Renal cortex interstitium (tissue), 15 donors: ENCODE measurements at places on chromosomes 11 and 22. TPM values are rescaled to one million over a fixed set of nuclear protein-coding genes. Genes with fewer than 3 reads are reported as not detected.
A peak's percentile ranks its signal among the peaks of the same experiment; 100 is the strongest.

- no peak for DNase-seq
Observed at GRCh38 chr11:70844387-70844786, 408.0 kb downstream of the SHANK2 start.

- DNase-seq = no peak
Observed at GRCh38 chr22:37254209-37254866, 10.3 kb upstream of the RAC2 start.

DNA sequence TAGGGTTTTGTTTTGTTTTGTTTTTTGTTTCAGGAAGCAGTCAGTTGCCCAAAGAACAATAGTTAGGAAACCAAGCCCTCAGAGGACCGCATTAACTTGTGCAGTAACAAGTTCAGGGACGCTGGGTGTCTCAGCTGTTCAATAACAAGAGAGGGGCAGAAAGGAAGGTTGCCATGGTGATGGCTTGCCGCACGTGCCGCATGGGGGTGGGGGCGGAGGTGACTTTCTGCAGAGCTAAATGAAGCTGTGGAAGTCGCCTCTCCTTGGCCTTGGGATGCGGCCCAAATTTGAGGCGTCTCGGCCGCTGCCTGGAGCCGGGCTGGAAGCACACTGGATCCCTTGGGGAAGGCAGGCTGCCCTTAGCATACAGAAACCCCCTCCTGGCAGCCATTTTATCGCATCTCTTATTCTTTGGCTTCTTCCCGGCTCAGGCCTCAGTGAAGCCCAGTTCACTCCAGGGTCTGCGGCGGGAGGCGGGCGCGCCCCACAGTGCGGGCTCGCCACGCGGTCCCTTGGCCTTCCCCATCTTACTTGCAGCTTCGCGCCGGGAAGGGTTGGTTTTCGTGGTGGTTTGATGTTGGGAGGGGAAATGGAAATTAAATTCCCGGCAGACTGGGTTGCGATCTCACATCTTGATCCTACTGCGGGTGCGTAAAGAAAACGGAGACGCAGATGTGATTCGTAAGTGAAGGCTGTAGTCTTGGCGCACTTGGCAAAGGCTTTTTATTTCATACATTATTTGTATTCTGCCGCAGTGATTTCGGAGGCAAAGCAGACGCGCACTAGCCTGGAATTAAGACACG is 94.3 kb downstream of the SLC17A6 start:
- DNase-seq = peak; percentile 56

DNA sequence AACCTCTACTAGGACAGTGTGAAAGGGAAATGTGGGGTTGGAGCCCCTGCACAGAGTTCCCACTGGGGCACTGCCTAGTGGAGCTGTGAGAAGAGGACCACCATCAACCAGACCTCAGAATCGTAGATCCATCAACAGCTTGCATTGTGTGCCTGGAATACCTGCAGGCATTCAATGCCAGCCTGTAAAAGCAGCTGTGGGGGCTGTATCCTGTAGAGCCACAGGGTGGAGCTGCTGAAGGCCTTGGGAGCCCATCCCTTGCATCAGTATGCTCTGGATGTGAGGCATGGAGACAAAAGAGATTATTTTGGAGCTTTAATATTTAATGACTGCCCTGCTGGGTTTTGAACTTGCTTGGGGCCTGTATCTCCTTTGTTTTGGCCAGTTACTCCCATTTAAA is 46.3 kb downstream of the PGR start:
- no peak for DNase-seq

- no peak for DNase-seq
Observed at GRCh38 chr22:20904008-20904979, 12.9 kb upstream of the CRKL start.

- DNase-seq = no peak
Observed at GRCh38 chr22:25148149-25148691, 51.4 kb upstream of the CRYBB3 start.

DNA sequence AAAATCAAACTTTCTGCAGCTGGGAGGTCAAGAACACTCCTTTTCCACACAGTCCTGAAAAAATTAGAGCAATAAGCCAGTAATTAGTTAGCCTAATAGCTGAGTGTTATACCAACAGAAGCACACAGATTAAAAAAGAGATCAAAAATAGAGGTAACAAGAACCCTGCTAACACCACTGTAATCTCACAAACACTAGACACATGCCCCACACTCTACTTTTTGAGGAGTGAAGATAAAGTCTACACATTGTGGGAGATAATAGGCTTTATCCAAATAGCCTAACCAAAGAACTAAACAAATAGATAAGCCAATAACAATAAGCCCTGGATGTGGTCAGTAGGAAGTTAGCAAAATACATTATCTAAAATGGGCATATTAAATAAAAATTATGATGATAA is 372.7 kb upstream of the ANO5 start:
- DNase-seq = no peak

DNA sequence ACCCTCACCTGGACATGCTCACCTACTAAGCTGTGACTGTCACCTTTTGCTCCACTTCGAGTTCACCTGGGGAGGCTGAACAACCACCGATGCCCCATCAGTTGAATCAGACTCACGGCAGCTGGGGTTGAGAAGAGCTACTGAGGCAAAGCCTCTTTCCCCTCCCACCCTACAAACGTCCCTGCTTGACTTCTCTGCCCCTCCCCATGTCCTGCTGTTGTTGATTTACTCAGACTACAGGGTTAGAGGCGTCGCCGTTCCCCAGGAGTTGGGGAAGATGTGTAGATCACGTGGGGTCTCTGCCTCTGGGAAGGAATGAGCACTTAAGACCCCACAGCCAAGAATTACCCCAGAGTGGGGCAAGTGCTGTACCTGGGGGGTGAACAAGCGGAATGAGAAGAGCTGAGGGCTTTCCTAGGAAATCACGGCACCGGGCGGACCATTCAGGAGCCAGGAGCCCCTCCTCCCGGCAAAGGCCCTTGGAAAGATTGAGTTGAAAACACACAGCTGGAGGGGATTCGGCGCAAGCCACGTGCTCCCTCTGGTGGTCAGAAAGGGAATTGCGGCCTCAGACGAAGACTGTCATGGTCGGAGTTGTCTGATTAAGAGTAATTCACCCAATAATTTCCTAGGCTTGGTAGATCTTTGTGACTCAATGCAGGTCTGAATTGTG is 7.0 kb downstream of the FXYD2 start:
- DNase-seq = peak; percentile 79

DNA sequence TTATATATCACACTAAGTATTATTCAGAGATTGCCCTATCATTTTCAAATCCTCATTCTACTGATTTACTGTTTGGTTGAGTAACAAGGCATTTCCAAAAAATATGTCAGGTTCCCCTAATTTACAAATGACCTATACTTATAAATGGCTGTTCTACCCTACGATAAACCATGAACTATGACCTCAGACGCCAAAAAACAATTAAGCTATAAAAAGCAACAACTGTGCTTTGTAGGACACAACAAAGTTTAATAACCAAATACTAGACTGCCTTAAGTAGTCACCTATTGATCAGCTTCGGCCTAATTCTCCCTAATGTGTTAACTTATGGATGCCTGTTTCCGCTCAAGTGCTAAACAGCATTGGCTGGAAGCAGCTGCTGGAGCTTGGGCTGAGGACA is 53.2 kb downstream of the PICALM start:
- no peak for DNase-seq

DNA sequence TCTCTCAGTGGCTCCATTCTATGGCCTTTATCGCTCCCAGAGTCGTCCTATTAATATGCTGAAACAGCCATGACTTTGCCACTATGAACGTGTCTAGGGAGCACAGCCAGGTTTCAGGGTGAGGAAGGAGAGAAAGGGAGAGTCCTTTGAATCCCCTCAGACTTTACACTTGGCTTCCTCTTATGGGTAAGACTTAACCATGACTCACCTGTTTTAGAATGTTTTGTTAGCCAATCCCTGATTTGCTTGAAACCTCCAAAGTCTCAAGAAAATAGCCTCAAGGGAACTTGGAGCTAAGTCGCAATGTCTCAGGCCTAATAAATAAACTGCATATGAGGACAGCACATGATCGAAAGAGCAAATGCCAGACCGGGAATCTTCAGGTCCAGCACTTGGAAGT is 131.2 kb upstream of the RCN1 start:
- no peak for DNase-seq

DNA sequence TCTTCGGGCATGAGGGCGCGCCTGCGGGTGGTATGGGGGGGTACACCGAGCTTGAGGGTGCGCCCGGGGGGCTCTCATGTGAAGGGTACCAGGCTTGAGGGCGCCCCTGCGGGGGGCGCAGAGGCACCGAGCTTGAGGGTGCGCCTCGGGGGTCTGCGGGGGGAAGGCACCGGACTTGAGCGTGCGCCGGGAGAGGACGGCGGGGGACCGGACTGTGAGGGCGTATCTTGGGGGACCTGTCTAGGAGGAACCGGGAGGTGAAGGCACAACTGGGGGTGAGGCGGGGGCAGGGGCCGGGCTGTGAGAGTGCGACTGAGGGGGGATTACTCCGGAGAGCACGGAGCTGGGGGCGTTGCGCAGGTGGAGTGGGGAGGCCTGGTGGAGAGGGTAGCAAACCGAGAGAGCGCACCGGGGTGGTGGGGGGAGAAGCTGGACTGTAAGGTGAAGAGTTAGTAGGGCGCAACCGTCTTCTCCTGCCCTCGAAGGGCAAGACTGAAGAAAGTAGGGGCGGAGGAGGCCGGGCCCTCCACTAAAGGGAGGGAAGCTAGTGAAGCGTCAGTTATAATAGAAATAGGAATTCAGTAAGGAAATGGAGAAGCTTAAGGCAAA is 1.1 kb upstream of the DDX6 start:
- DNase-seq = no peak

GRCh38 chr11:126194121-126194543 is 17.3 kb downstream of the RPUSD4 start:
- DNase-seq = no peak

DNA sequence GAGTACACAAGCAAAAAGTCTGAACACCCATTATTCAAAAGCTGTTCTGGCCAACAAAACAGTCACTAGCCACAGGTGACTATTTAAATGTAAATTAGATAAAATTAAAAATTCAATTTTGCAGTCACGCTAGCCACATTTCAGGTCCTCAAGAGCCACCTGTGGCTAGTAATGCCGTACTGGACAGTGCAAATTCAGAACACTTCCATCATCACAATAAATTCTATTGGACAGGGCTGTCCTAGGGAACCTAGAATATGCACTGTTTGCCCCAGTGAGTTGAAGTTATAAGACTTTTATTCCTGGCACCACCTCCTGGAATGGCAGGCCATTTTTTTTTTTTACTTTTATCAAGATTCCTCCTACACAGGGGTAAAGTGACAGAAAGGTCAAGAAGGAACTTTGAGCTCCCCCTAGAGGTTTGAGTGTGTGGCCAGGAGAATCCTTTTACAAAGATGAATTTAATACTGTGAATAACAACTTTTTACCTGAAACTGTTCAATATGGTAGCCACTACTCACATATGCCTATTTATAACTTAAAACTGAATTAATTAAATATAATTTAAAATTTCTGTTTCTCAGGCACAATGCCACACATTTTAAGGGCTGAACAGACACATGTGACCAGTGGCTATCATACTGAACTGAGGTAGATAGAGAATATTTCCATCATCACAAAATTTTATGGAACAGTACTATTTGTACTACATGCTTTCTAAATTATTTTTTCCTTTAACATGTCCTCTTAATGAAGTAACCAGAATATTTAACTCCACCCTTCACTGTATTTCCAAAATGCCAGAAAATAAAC is 6.5 kb downstream of the MSANTD2 start:
- DNase-seq = no peak

GRCh38 chr11:131691181-131692041 is 321.0 kb downstream of the NTM start:
- no peak for DNase-seq

DNA sequence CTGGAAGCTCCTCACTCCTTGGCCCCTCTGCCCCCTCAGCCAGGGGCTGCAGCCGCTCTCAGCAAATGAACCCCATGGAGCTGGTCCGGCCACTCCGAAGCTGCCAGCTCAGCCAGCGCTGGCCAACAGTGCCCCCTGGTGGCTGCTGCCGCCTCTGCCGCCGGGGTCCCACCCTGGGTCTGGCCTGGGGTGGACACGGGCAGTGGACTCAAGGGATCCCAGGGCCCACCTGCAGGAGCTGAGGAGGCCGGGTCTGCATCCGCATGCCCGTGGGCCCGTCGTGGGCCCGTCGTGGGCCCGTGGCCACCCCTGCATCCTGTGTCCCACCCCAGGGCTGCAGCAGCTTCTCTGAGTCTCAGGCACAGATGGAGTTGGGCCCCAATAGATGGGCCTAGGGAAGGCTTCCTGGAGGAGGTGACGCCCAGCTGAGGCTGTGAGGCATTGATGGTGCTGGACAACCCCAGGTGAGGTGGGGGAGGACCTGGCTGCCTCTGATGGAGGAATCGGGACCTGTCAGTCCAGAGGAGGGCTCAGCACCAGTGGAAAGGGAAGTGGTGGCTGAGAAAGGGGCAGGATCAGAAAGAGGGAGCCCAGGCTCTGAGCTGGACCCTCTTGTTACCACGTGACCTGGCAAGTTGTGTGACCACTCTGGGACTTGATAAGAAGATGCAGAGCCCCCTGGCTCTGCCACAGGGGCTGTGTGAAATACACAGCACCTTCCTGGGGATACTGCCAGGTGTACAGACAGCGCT is 522.3 kb downstream of the BRD1 start:
- peak; percentile 24 for DNase-seq

DNA sequence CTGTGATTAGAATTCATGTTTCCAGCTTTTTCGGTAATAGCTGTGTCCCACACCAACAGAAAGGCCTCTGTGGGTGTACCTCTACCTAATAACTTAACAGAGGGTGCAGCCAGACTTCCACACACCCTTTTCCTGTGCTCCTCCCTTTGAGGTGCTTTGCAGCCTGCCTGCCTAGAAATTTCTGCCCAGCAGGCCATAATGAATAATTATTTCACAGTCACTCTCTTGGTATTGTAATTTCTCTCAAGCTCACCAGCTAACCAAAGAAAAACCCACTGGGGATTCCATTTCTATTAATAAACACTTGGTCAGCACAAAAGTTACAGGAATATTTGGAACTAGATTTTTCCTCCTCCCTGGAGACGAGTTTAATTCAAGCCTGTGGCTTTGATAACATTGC is 13.3 kb downstream of the WT1 start:
- DNase-seq = no peak

GRCh38 chr11:19592842-19593241 is 119.8 kb upstream of the NAV2 start:
- no peak for DNase-seq

DNA sequence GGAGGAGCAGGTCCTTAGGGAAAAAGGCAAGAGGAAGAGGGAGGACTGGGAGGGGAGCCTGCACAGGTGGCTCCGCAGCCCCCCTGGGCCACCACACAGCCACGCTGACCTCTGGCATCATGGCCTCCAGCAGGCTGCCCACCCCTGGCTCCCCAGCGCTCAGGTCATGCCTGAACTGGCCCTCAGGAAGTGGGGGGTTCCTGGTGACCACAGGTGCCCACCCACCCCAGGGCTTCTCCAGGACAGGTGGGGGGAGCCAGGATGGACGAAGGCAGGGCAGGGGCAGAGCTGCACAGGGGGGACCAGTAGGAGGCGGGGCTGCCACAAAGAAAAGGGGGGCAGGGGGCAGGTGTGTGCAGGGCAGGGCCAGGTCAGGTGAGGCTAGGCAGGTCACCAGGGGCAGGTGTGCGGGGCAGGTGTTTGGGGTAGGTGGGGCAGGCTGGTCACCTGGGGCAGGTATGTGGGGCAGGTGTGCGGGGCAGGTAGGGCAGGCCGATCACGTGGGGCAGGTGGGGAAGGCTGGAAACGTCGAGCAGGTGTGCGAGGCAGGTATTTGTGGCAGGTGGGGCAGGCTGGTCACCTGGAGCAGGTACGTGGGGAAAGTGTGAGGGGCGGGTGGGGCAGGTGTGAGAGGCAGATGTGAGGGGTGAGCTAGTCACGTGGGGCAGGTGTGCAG is 997 bp downstream of the DEAF1 start:
- no peak for DNase-seq

Gene CHEK1
- polyA plus RNA-seq = 24.3 TPM

Gene DRD4
- polyA plus RNA-seq = 2.0 TPM

Gene CTR9
- 68.9 TPM for polyA plus RNA-seq

Gene TMEM126B
- 58.8 TPM for polyA plus RNA-seq

Gene SNX19
- 50.2 TPM for polyA plus RNA-seq

Gene OR6A2
- polyA plus RNA-seq = 0.03 TPM
